ENCODE measurements at places on chromosomes 1 and 21.

DNA sequence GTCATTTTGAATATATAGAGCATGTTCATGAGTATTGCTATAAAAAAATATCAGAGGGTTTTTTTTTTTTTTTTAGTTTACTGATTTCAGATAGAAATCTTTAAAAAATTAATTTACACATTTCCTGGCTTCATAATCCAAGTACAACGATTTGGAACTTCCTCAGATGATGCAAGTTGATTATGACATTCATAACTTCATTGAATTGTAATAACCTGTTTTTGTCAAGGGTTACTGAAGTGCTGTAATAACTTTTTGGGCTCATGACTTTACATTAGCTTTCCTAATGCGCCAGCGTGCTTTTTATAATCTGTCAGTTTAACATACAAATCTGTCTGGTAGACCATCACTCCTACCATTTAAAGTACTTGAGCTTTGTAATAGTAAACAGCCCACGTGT lies 81.3 kb downstream of the SASS6 start:
- DNase-seq: no peak

DNA sequence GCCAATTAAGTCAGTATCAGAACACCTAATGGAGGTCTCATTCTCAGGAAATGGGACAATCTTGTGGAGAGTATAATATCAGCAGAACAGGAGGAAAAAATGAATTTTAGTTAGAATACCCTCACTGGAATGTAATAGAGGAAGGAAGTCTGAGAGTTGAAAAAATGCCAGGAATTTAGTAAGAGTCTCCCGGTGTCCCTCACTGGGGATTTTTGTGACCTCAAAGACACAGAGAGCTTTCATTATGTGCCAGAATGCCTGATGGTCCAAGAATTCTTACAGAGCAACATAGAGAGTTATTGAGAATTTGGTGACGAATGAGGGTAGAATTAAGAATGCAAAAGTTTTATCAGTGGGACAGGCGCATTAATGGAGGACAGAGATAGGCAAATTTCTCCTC lies 443.5 kb upstream of the B3GALT2 start:
- no peak for DNase-seq

DNA sequence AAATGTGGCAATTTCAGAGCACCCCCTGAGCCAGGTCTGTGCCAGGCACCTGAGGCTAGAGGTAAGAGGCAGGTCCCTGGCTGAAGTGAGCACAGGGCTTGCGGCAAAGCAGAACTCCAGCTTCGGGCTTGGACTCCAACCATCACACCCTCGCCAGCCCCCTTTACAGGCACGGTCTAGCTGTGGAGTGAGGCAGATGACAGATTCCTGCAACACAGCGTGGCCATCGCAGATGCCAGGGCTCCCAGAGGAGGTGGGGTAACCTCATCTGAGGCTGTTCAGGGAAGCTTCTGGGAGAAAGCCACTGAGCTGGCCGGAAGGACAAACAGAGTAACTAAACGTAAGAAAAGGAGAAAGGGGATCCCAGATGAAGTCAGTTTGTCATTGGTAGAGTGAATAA lies 55.6 kb upstream of the CASZ1 start:
- DNase-seq: no peak

- DNase-seq: no peak
Measured at GRCh38 chr1:67732750-67733151, 47.8 kb downstream of the GADD45A start.

GRCh38 chr1:108712606-108713150 lies at the start of gene FNDC7:
Gene FNDC7, plus strand, starts transcription at chr1:108712908. Its CDS starts 26 bp downstream, at chr1:108712934.
- no peak for DNase-seq

DNA sequence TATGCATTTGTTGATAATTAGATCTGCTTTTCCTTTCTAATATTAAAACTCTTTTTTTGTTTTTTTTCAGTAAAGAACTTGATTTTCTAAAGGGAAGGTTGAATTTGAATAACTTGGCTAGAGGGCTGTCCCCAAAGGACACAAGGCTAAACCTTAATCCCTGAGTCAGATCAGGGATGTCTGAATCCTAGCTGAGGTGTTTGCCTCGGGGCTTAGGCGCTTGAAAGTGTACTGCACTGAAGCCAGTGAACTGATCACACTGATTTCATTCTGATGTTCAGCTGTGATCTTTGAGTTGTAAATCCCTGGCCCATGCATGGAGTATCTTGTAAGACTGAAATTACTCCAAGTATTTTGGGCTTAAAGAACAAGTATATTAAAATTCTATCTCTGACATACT lies 42.8 kb downstream of the MTR start:
- DNase-seq: no peak

DNA sequence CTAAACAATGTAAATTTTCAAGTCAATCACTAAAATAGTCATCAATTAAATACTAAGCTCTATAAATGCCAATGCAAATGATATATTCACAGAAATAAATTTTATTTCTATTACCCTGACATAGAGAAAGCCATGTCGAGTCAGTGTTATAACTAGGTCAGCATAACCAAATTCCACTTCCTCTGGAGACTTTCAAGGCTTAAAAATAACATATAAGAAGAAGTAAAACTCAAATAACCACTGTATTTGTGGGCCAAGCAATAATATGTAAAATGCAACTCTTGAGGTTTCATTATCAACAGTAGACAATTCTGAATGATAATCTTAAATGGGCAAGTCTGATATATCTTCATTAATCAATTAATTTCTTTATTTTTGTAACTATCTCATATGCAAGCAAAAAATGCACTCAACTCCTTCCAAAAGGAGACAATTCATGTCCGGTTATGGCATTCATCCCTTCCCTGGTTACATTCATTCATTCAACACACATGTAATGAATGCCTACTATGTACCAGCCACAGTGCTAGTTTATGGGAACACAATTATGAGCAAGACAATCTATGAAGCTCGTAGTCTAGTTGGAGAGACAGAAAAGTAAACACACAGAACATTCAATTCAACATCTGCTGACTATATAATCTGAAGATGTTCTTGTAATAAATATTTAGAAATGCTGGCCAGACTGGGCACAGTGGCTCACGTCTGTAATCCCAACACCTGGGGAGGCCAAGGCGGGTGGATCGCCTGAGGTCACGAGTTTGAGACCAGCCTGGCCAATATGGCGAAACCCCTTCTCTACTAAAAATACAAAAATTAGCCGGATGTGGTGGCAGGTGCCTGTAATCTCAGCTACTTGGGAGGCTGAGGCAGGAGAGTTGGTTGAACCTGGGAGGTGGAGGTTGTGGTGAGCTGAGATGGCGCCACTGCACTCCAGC lies 37.1 kb upstream of the CAP1 start:
- DNase-seq: no peak

GRCh38 chr1:224201383-224201782 lies 18.3 kb downstream of the DEGS1 start:
- DNase-seq: no peak

GRCh38 chr1:52967666-52968065 lies 40.6 kb downstream of the SCP2 start:
- DNase-seq: no peak
